ENCODE measurements at places on chromosomes 16 and 17. TPM values are rescaled to one million over a fixed set of nuclear protein-coding genes. Genes with fewer than 3 reads are reported as not detected.

Gene CCL22
- not detected for total RNA-seq

Gene KRTAP4-5
- total RNA-seq = not detected

Gene SLC6A4
- 0.15 TPM for total RNA-seq

Gene PSMD12
- 19.3 TPM for total RNA-seq

Gene ABCC12
- total RNA-seq = 0.12 TPM

Gene UBALD2
- total RNA-seq = 5.9 TPM

Gene ZNF48
- total RNA-seq = 2.4 TPM

Gene PDPR
- 22.0 TPM for total RNA-seq

Gene CCL4L2
- total RNA-seq = 0.56 TPM

Gene PROCA1
- 1.0 TPM for total RNA-seq

Gene FKBP10
- 395 TPM for total RNA-seq

Gene TMEM238L
- not detected for total RNA-seq

Gene TBX4
- not detected for total RNA-seq

Gene KIF2B
- total RNA-seq = not detected

Gene PABPN1L
- total RNA-seq = not detected

Gene RAD51D
- 7.8 TPM for total RNA-seq

Gene C16orf46
- total RNA-seq = 2.1 TPM

Gene PRR15L
- total RNA-seq = not detected

Gene EVI2A
- total RNA-seq = 7.6 TPM

Gene CSH2
- total RNA-seq = not detected

Data from cardiac ventricle fibroblast (primary cell).